Muscle of back (tissue), 13 donors: ENCODE measurements at places on chromosomes 11 and 22. TPM values are rescaled to one million over a fixed set of nuclear protein-coding genes. Genes with fewer than 3 reads are reported as not detected.

TNNT3 gene
- polyA plus RNA-seq = 7,243 TPM

DNA sequence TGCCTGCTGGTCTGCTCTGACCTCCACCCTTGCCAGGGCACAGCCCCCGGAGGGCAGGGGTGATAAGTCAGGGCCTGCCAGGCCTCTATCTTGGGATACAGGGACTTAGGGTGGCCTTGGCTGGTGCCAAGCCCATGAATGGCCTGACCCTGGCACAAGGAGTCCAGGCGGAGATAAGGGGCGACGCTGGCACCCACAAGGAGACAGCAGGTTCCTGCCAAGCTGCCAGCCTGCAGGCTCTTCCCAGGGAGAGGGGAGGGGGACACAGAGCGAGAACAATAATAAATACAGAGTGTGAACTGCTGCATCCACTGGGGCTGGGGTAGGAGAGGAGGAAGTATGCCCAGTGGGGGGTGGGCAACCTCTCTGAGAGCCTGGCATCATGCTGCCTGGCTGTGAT, 978 bp downstream of the CSDC2 start:
- no peak for DNase-seq

DNA sequence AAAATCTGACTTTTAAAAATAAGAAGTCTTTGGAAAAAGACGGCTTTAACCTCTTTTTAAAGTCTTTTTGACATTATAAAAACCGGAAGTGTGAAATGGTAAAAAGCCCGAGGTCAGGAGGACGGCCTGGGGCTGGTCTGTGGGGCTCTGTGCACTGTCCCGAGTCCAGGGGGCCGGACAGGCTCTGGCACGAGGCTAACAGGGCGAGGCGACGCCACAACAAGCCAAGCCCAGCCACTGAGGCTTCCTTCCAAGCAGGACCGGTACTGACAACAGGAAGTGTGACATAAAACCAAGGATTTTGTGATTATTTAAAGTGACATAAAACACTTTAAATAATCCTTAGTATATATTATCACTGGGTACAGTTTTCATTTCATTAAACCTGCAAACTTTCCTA, 39.2 kb downstream of the BRD1 start:
- DNase-seq = no peak

DNA sequence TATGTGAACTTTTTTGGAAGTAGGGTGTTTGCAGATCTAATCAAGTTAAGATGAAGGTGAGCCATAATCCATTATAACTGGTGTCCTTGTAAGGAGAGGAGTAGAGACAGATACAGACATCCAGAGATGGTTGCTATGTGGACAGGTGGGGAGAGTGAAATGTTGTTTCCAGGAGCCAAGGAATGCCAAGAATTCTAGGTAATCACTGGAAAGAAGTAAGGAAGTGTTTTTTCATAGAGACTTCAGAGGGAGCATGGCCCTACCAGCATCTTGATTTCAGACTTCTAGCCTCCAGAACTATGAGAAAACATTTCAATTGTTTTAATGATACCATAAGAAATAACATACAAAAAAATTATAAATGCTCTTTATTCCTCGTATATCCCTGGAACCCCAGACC, 320.5 kb upstream of the ANO3 start:
- no peak for DNase-seq

GRCh38 chr11:86917589-86917988, 37.6 kb downstream of the FZD4 start:
- DNase-seq = no peak

DNA sequence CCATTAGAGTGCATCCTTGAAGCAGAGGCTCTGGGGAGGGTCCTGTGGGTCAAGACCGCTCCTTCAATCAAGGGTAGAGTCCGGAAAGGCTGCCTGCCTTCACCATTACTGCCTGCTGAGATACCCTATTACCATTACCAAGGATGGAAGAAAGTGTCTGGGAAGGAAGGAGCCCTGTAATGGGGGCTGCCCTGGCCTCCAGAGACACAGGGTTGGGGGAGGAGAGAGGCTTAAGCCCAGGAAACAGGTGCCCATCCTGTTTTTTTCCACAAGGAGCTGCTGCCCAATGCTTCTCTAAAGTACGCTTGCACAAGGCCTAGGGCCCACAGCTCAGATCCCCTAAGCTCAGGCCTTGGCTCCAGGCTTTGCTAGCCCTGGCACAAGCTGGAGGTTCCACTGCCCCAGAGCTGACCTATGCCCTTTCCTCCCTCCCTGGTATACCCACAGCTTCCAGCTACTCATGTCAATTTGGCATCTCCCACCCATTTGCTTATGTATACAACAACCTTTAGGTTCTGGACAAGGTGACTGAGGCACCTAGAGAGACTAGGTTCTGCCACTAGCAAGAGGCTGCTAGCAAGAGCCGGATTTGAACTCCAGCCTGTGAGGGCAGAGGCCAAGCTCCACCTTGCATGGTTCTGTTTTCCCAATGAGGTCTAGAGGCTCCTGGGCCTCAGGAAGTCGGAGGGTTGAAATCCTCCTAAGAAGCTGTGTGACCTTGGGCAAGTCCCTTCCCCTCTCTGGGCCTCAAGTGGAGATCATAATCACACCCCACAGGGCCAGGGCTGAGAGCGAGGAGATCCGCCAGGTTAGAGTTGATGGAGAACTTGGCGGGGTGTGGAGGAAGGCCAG, 1.5 kb upstream of the PLCB3 start:
- DNase-seq = no peak
